LHCN-M2 (cell line): ENCODE measurements at places on chromosomes 4 and X. TPM values are rescaled to one million over a fixed set of nuclear protein-coding genes. Genes with fewer than 3 reads are reported as not detected.

GRCh38 chrX:150223176-150224015 lies 139.7 kb upstream of the MAMLD1 start:
- DNase-seq, result no peak

- no peak for DNase-seq
These were observed 36.3 kb downstream of the CORIN start for GRCh38 chr4:47801481-47802002.

DNA sequence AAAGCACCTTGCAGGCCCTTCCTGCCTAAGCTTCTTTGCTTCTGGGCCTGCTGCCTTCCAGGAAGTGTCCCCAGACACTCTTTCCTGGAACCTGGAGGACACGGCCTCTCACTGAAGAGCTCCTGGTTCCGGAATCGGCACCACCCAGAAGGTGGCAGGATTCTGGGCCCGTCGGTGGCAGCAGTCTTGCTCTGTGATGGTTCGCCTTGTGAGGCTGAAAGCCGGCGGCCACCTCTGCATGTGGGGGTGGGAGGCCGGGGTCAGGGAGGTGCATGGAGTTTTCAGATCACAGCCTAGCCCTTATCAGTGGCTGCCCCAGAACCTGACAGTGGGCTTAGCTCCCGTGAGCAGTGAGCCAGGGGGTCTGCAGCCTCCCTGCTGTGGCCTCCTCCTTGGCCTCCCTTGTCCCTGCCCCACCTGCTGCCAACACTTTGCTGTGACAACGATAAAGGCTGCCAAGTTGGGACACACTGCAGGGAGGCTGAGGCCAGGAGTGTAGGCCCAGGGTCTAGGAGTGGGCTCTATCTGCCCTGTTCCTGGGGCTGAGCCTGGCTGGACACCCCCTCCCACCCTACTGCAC lies 30.8 kb upstream of the GPR78 start:
- DNase-seq, result no peak

Gene OPRPN
- not detected in 2 replicates for total RNA-seq

Gene NEIL3
- total RNA-seq, result 13.1 and 13.8 TPM in 2 replicates
